ENCODE measurements at places on chromosomes 11 and 22.

DNA sequence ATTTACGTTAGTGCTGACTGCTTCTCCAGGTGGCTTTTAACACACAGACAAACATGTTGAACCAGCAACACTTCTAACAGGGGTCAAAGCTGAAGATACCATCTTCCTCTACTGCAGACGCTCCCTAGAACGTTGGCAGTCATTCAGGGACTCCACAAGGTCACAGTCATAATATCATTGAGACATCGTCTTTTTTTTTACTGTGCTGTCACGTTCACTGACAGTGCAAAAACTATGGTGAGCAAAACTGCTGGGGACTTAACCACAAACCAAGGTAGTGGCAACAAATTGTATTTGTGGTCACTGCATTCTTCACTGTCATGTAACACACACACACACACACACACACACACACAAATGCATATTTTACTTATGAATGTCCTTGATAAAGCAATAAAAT is 244.9 kb downstream of the CASP12 start:
- no peak for DNase-seq

DNA sequence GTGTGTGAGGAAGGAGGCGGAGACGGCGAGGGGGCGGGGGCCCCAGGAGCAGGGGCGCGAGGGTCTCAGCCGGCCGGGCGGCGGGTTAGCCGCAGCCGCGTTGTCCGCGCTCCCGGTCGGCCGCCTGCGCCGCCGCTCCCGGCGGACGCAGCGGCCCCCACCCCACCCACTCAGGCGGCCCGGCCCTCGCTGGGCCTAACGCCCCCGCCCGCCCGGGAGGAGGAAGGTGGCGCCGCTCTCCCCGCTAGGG is at the start of gene FCHSD2:
Gene FCHSD2, minus strand, starts transcription at position 191 of the 250 bp plus-strand sequence. CDS start 441 bp downstream, outside the sequence.
- no peak for DNase-seq

- no peak for DNase-seq
Observed at GRCh38 chr11:59556917-59557348, 45.6 kb downstream of the OR4D9 start.

GRCh38 chr11:88424881-88425280 is 87.3 kb upstream of the CTSC start:
- no peak for DNase-seq

DNA sequence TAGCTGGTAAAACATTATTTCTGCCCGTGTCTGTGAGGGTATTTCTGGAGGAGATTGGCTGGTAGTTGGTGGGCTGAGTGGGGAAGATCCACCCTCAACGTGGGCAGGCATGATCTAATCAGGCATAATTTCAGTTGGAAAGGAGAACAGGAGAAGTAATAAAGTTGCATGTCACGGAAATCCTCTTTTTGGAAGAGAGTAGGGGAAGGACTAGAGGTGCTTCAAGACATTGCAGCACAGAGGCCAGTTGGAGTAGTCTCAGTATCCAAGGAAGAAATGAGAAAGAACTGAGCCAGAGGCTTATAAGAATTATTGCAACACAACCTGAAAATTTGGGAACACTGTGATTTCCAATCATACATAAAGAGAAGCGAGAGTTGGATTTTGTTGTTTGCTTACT is 1155.1 kb downstream of the FAM181B start:
- no peak for DNase-seq

- DNase-seq, result no peak
Observed at GRCh38 chr11:27095059-27095458, 54.4 kb downstream of the BBOX1 start.

- no peak for DNase-seq
Observed at GRCh38 chr11:44728491-44728910, 1.7 kb downstream of the TSPAN18 start.

GRCh38 chr11:14852571-14853177 is 39.4 kb downstream of the CYP2R1 start:
- DNase-seq, result no peak

DNA sequence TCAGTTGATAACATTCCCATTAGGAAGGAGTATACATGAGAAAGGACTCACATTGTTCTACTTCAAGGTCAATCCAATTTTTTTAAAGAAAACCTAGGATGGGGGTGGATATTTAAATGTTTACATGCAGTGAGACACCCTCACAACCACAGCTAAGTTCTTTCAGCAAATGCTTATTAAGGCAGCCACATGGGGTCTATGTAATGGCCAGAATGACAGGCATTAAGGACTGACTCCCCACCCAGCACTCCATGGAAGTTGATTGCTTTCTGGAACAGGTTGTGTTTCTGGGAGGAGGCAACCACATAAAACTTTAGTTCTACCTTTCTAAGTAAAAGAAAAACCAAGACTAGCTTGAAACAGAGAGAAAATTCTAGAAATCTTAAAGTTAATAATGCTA is 662.0 kb upstream of the CCDC90B start:
- no peak for DNase-seq

DNA sequence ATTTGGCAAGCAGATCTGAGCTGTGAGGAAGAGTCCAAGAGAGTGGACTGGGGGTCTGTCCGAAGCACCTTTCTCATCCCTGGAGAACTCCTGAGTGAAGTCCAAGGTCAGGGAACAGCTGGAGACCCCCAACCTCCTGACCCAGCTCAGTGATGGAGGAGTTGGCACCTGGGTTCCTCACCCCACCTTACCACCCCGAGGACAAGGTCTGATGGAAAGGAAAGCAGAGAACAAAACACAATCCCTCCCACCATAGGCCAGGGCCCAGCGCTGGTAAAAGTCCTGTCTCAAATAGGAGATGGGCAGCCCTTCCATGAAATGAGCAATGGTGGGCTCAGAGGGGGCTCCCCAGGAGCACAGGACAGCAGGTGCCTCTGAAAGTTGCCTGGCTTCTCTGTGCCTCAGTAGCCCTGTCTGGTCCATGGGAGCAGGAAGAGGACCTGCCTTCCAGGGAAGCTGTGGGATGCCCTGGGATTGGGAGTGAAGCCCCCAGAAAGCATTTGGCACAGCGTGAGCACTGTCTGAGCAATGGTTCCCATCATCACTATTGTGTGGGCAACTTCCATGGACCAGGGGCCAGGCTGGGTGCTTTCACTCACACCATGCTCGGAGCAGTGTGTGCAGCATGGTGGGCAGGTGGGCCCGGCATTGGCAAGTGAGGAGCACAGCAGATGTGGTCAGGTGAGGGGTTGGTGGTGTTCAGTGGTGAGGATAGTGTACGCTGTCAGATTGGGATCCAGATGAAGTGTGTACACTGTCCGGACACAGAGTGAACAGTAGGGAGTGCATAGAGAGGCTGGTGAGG is 7.5 kb downstream of the TRIM29 start:
- DNase-seq, result no peak

DNA sequence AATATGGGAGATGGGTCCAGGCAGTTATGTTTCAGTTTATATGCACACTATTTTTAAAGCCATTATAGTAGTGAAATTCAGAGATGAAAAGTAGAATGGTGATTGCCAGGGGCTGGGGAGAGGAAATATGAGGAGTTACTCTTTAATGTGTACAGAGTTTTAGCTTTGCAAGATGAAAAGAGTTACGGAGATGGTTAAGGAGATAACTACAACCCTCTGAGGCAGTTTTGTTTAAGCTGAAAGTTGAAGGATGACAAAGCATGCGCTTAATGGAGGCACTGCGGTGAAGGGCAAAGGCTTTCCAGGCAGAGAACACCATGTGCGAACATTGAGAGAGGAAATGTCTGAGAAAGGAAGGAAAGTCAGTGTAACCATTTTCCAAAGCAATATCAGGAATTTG is 18.2 kb upstream of the BMAL1 start:
- no peak for DNase-seq

DNA sequence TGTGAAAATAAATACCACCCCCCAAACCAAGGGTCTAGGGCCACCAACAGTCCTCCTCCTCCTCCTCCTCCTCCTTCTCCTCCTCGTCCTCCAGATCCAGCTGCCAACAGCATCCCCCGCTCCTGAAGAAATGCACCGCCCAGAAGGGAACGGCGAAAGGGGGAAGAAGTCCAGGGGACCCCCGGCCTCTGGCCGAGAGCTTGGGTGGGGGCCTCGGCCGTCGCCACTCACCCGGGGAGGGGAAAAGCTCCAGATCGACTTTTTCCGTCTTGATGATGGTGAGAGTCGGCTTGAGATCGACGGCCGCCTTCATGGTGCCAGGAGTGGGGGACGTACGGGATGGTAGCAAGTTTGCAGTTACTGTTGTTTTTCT is 65.7 kb downstream of the ETS1 start:
- no peak for DNase-seq

- DNase-seq, result no peak
Observed at GRCh38 chr22:48099251-48099650, 1336.8 kb downstream of the TBC1D22A start.

DNA sequence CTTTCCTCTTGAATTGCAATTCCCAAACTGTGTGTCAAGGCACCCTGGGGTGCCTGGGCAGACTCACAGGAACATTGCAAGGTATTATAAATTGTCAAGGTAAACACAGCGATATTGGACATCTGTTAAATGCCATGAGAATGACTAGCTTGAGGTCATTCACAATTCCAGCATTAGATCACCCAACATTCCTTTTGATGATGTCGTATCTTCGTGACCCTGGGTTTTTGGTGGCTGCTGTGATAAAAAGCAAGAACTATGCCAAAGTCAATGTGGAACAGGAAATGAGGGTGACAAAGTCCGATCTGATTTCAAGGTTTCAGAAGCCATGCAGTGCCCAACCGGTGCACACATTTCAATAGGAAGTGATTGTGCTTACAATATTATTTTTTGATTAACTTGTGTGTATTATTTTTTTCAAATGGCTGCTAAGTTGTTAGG is 458.4 kb downstream of the MIAT start:
- no peak for DNase-seq

- DNase-seq, result no peak
Observed at GRCh38 chr11:60498853-60499252, 6.3 kb downstream of the MS4A12 start.

DNA sequence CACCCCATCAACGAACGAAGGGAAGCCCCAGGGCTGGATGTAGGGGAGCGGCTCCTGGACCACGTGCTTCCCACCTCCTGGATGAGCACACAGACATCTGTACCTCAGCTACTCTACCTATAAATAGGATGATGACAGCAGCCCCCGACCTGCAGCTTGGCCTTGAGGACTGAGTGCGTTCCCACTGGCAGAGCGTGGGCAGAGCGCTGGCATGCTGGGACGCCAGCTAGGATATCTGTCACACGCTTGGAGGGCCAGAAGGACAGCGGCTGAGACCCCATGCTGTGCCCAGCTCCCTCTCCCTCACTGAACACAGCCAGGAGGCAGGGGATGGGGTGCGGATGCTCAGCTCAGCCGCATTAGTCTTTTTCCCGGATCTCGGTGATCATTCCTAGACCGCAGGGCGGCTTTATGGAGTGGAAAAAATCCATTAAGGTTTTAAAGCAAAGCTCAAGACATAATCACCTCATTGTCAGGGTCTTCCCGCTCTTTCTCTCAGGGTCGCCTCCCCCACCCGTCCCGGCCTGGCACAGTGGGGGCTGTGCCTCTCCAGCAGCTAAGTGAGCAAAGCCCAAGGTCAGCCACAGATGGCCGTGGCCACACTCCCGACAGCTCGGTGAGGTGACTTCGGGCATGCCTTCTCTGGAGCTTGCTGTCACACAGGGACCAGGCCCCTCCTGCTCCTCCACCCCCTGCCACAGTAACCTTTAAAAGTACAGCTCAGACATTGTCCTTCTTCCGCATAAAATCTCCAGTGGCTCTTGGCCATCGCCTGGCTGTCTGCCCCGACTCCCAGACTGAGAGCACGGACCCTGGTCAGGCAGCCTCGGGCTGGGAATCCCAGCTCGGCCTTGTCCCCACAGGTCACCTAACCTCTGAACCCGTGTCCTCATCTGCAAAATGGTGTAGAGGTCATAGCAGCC is 69.6 kb upstream of the SHISAL1 start:
- DNase-seq, result no peak

GRCh38 chr11:1419811-1420210 is 30.1 kb downstream of the BRSK2 start:
- no peak for DNase-seq

GRCh38 chr11:108511851-108512474 is 13.8 kb upstream of the POGLUT3 start:
- no peak for DNase-seq

DNA sequence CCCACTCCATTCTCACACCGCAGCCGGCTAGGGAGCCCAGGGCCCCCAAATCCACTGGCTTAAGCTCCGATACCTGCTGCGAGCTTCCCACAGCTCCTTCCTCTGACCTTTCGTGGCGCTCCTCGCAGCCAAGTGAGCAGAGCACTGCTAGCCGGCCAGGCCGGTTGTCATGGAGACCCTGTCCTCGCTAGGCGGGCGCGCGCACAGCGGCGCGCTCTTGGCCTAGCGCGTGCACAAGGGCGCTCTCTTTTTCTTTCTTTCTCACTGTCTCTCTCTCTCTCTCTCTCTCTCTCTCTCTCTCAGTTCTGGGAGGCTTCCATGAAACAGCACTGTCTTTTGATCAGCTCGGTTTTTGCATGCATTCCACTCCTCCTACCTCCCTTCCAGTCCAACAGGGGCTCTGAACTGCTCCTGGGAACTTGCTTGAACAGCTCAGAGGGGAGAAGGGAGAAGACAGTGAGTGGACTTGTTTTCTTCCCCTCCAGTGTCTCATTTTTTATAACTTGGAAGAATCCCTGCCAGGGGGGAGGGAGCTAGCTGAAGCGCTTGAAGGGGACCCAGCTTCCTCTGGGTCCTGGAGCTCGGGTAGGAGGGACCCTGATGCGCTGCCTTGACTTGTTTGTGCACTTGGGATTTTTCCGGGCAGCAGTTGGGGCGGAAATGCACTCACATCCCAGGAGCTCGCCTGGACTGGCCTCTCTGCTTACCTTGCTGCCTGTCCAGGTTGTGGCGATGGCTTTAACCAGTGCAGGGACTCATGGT is 100.3 kb upstream of the AKIP1 start:
- no peak for DNase-seq

- no peak for DNase-seq
Observed at GRCh38 chr11:106001304-106002012, 20.6 kb downstream of the MSANTD4 start.

- no peak for DNase-seq
Observed at GRCh38 chr22:17138513-17138912, 17.4 kb upstream of the TMEM121B start.

DNA sequence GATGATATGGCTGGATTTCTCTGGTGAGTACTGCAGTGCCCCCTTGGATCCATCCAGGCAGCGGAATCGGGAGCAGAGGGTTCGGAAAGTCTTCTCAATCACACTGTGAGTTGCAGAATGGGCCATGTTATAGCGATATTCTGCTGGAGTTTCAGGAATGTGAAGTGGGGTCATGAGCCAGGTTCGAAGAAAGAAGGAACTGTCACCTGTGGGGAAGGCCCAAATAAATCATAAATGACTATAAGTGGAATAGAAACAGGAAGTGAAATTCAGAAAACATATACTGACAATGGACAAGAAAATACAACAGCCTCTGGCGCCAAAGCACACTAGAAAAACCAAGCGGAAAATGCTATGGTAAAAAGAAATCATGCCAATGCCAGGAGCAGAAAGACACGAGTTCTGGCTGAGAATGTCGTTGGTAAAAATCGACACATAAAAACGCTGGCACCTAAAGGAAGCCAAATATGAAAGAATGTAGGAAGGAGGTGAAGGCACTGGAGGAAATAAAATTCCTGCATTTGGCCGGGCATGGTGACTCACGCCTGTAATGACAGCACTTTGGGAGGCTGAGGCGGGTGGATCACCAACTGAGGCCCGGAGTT is 10.0 kb upstream of the AMBRA1 start:
- DNase-seq, result no peak
